Mesenteric fat pad (tissue), 1 donor: ENCODE measurements at places on chromosomes 5 and 9. TPM values are rescaled to one million over a fixed set of nuclear protein-coding genes. Genes with fewer than 3 reads are reported as not detected.

OSMR gene
- 141 TPM for total RNA-seq

GFI1B gene
- not detected for total RNA-seq

SYK gene
- total RNA-seq: 26.7 TPM

FOXE1 gene
- total RNA-seq: not detected

PCDH12 gene
- total RNA-seq: 6.4 TPM

TAS2R1 gene
- not detected for total RNA-seq

C1QTNF3 gene
- 2.7 TPM for total RNA-seq

AMBP gene
- total RNA-seq: not detected

GRCh38 chr5:174877987-174878386 is 153.6 kb downstream of the MSX2 start:
- DNase-seq: no peak

GRCh38 chr5:80934751-80935150 is 25.4 kb upstream of the RASGRF2 start:
- no peak for DNase-seq

DNA sequence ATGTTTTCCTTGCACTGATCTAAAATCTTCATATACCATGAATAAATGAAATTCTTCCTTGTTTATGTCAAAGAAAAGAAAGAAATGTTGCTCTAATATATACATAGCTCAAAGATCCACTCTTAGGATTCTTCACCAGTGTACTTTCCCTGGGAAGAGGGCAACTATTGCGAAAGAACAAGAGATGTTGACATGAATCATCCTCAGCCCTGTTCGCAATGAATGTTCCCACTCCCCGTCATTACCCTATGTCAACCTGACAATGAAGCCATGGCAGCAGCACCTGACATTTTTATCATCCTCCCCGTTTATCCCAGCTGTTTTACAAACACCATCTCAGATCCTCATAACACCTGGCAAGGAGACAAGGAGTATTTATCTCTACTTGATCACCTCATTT is 409.1 kb upstream of the GRIA1 start:
- DNase-seq: no peak

- DNase-seq: no peak
Measured at GRCh38 chr9:116156621-116157314, 3.2 kb downstream of the PAPPA start.

GRCh38 chr9:70297141-70297540 is 38.4 kb downstream of the SMC5 start:
- DNase-seq: no peak

- no peak for DNase-seq
Measured at GRCh38 chr9:120391691-120392090, 188.3 kb downstream of the CDK5RAP2 start.

- no peak for DNase-seq
Measured at GRCh38 chr5:51024263-51024662, 357.8 kb downstream of the PARP8 start.

GRCh38 chr5:64532212-64532611 is 26.4 kb downstream of the RGS7BP start:
- no peak for DNase-seq

DNA sequence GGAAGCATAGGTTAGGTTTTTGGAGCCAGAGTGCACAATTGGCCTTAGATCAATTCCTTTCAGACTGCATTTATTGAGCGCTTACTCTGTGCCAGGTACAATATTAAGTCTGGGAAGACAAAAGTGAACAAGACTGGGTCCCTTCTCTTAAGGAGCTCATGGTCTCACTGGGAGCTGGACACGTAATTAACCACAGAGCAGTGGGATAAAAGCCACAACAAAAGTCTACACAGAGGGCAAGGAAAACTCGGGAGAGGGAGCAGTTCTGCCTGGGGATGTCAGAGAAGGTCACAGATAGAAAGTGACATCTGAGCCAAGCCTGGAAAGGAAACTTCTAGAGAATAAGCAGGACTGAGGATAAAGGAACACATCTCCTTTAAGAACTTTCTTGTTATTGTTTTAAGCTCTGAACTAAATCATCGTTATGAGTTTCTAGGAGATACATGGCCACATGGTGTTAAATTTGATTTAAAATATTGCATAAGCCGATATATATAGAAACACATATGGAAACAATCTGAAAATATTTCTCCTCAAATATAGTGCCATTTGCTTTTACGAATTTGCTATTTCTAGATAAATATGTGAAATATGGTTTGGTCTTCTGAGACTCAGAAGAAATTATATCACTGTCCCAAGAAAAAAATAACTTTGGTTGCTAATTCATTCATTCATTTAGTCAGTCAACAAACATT is 40.1 kb upstream of the PDE8B start:
- DNase-seq: no peak

DNA sequence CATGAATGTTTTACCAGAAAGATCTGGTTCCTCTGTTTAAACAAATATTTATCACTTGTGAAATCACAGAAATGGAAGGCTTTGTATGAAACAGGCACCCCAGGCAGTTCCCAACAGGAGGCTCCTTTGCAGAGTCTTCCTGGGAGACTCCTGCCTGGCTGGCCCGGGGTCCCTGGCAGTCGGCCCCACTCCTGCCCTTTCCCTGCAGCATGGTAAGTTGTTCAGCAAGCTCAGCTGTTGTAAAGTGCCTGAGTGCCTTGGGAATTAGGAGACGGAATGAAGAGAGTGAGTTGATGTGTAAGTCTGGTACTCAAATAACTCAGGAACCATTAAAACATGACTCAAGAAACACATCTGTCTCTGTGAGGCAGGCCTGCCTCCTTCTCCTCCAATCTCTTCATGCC is 17.5 kb upstream of the LHFPL2 start:
- no peak for DNase-seq

DNA sequence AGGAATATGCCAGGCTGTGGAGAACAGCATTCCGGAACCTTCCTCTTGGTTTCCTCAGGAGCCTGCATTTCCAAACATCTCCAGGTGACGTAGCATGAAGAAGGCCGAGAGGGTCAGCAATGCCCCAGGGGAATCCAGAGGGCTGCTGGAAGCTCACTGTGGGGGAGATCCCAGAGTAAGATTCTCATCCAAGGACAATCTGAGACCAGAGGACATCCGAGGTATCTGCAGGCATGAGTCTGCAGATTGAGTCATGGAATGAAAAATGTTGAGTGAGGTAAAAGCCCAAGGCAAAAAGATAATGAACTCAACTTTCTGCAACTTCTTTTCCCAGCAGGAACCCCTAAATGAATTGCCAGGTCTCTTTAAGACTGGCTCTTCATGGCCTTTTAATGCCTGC is 73.5 kb downstream of the KIF4B start:
- DNase-seq: no peak

- DNase-seq: no peak
Measured at GRCh38 chr5:74152625-74153254, 487.8 kb downstream of the ENC1 start.

DNA sequence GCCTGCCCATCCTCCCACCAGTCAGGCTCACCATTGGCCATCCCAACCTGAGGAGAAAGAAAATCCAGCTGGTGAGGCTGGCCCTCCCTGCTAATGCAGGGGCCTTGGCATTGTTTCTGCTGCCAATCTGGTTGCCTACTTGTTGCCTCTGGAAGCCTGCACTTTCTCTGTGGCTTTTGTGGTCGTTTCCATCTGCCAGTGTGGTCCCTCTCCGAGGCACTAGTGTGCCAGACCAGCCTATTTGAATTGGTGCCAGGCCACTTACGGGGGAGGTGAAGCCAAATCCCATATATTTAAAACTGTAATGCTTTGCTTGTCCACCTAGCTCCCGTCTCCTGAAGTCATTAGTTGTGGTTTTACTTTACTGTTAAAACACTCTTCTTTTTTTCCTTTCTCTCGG is 213.4 kb upstream of the ADAMTSL1 start:
- DNase-seq: no peak

DNA sequence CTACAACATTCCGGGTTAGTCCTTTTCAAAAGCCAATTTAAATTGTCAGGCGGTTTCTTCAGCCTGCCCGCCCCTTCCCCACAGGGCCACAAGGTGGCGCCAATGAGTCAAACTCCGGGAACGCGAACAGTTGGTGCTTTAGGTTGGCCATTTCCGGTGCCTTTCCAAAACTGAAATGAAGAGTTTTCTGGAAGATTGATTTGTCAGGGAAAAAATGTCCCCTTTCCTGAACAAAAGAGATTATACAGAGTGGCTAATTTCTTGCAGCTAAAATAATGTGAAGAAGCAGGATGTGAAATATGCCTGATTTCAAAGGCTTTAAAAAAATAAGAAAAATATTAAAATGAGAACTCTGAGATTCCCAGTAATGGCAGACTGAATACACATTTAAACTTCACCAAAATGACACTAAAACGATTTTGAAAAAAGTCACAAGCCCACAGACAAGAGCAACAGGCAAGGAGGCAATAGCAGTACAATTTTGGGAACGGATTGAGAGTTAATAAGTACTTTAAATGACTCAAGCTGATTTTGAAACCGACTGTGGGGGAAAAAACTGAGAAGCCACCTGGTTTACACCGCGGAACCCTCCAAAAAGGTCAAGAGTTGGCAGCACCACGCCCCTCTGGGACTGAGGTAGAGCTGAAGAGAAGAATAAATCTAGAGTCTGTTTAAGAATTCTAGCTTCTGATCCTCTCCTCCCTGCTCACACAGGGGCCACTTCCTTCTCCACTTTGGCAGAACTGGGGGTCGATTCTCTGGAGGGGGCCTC is 45.7 kb downstream of the SLC46A2 start:
- DNase-seq: no peak

DNA sequence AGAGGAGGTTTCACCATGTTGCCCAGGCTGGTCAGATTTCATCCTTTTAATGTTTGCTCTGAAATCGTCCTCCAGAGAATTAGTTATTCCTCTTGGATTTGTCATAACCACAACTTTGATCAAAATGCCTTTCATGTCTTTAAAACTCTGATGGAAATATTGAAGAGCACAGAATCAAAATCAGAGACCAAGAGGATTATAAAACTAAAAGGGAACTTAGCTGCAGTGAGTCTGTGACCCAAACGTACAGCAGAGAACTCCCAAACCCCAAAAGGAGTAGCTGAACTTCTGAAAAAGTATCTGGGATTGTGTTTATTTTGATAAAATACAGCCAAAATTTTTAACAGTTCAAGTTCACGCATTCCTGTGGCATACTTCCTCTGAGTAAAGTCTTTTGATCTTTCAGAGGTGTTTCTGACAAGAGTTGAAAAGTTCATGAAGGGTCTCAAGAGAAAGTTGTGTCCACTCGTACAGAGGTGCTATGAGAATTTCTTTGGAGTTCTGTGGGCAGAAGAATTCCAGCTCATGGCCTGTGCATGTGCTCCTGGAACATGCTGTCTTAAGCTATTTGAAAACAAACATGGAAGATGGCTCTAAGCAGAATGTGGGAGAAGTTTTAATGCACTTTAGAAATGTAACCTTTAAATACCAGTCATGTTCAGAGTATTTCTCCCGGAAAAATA is 124.0 kb downstream of the ESM1 start:
- DNase-seq: no peak

DNA sequence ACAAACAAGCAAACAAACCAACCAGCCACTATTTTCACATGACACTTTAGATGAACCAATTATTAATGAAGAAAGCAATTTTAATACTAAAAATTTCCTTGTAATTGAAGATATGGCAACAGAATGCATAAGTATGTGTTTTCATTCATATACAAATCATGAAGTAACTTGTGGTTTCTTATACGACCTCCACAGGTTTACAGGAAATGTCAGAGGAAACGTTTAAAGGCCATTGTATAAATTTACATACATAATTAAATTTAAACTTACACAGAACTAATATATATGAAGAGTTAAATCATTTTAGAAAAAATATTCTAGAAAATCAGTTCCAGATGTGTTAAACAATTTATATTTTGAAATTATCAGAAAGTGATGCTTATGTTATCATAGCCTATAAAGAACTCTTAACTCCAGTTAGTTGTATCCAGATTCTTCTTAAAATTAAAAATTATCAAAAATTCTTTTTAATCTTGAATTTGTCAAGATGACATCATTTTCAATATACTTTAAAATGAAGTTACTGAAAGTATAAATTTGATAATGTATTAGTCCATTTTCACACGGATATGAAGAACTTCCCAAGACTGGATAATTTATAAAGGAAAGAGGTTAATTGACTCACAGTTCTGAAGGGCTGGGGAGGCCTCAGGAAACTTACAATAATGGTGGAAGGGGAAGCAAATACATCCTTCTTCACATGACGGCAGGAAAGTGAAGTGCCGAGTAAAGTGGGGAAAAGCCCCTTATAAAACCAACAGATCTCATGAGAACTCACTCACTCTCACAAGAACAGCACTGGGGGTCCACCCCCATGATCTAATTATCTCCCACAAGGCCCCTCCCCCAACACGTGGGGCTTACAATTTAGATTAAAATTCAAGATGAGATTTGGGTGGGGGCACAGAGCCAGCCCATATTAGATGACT is 192.0 kb downstream of the PIK3R1 start:
- DNase-seq: no peak

DNA sequence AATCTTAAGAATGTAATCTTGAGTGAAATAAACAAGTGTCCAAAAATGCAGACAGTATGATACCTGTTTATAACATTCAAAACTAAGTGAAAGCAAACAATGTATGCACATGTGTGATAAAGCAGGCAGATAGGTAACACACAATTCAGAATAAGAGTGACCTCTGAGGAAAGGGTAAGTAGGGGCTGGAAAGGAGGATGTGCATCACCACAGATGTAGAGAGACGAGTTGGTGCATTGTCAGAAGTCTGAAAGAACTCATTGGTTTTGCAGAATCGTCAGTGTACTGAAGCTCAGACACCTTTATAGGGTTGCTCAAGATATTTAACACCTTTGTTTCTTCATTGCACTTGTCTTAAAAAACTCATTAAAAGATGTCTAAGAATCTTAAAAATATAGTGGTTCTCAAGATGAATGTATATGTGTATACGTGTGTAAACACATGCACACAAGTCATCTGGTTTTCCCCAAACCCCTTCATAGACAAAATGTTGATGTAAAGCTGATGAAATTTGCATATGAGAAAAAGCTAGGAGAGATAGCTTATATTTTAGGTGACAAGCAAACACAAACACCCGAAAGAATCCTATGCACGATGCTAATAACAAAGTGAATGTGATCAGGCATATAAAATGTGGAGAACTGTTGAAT is 197.6 kb upstream of the MEF2C start:
- DNase-seq: no peak

- DNase-seq: no peak
Measured at GRCh38 chr5:61673007-61673735, 341.1 kb downstream of the ZSWIM6 start.

DNA sequence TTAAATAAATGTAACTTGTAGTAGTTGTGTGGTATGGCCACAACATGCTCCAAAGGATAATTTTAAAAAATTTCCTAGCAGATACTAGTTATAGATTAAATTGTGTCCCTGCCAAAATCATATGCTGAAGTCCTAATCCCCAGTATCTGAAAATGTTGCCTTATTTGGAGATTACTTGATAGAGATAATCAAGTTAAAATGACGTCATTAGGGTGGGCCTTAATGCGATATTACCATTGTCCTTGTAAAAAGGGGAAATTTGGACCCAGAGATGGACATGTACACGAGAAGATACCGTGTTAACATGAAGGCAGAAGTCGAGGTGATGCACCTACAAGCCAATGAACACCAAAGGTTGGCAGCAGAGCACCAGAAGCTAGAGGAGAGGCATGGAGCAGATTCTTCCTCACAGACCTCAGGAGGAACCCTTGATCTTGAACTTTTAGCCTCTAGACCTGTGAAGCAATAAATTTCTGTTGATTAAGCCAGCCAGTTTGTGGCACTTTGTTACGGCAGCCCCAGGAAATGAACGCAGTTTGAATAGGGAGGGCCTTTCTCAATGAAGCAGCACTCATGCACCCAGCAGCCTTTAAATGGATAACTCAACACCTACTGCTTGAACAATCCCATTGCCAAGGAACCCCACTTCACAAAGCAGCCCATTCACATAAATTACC is 148.9 kb downstream of the ARHGAP26 start:
- DNase-seq: no peak
